Stimulated activated naive CD8-positive, alpha-beta T cell treated with anti-CD3 and anti-CD28 coated beads, Interleukin-15, amount 100 ng/mL, for 72 hours (primary cell): ENCODE measurements at places on chromosomes 12 and 14.

DNA sequence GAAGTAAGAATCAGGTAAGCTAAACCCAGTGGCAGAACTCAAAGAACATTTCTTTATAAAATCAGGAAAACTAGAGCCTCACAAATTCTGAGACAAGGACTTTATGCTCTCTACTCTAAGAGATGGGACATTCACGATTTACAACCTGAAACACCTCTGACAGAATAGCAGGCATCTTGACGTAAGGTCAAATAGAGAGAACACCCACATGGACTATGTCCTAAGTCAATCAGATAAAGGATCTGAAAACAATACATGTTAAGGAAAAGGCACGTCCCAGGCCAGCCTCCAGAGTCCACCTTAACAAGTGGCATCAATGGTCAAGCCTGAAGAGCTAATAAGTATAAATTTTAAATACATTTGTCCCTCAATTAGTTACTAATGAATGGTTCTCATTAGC lies 39.9 kb upstream of the SYCP3 start:
- no peak for DNase-seq

GRCh38 chr12:102110782-102111181 lies 9.1 kb downstream of the NUP37 start:
- no peak for DNase-seq

DNA sequence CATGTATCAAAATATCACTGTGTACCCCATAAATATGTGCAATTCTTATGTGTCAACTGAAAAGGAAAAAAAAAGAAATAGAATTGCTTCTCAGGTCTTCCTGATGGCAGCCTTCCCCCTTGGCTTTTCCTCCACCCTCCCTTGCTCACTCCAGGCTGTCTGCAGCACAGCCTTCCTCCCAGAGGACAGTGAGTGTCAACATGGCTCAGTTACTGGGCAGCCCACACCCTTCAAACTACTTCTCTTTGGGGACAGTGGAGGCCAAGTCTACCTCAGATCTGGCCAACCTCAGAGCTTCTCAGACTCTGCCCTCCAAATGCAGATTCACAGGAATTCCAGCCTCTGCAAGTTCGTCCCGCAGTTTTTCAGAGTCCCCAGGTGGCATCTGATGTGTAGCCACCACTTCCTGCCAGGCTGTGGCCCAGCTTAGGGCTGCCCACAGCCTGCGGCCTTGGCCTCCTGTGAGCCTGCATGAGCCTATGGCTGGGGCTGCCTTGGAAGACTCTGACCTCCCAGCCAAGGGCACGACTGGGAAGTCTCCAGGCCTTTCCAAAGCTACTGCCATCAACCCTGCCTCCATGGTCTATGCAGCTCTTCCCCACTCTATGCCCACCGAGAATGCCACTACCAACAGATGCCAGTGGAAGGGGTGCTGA lies 148.0 kb upstream of the PWP1 start:
- DNase-seq, result no peak

DNA sequence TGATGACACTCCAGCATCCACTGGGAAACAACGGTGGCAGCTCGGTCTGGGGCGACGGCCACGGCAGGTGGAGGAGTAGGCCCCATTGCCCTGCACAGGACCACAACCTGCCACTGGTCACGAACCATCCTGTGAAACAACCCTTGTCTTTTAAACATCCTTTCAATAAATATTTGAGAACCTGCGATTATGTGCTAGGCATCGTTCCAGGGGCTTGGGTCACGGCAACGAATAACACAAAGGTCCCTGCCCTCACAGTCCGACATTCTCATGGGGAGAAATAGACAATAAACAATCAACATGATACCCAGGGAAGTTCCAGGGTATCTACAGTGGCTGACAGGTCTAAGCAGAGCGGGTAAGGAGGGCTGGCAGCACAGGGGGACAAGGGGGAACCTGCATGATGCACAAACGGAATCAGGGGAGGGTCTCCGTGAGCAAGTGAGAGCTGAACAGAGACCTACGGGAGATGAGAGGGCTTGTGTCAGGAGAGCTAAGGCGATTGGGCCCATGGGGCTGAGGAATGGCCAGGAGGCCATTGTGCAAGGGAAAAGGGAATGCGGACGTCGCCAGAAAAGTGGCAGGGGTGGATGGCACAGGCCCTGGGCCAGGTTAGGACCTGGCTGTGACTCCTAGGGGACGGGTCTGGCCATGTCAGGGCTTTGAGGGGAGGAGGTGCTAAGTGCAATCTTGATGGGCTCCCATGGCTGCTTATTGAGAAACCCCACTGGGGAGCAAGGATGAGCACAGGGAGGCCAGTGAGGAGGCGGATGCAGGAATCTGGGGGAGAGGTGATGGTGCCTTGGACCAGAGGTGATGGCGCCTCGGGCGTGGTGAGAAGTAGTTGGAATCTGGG lies 9.7 kb downstream of the SCARB1 start:
- DNase-seq, result no peak

- DNase-seq, result no peak
Measured at GRCh38 chr12:69247268-69248018, 8.1 kb downstream of the CPSF6 start.

DNA sequence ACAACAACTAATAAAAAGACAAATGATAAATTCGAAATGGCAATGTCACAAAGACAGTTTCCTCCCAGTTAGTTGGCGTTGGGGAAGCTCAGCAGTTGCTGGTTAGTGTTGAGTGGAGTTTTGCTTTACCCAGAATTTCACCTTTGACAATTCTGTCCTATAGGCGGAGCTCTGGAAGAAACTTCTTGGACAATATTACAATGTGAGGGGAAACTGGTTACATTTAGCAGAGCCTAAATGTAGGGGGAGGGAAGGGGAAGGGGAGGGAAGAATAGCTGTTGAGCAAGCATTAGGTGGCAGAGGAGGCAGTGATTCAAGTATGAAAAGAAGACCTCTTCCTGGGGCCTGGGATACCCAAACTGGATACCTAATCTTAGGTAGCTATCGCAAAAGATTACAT lies 51.4 kb downstream of the BDKRB1 start:
- DNase-seq, result no peak

DNA sequence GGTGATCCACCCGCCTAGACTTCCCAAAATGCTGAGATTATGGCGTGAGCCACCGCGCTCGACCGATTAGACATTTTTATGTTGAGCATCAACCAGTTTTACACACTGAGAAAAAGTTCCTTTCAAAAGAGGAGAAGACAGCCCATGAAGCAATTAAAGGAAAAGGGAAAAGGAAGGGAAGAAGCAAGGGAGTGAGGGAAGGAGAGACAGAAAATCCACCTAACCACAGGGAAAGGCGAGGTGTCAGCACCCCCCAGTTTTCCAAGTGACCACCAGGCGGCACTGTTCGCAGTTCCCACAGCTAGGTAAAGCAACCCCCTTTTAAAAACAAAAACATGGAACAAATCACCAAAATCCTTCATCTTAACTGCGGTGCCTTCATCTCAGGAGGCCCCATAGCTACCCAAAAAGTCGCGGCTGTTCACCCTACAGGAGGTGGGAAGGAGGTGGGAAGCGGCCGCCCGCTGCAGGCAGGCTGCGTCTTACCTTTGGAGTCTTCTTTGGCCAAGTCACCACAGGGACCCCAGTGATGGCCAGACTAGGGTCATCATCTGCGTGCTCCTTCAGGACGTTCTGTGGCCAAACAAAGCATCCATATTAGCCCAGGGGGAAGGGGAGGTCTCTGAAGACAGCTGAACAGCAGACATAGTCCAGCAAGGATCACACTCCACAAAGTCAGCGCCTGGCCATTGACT lies 86.6 kb downstream of the KDM2B start:
- DNase-seq, result peak; percentile 45

GRCh38 chr14:22531451-22532344 lies 57.3 kb downstream of the DAD1 start:
- no peak for DNase-seq

DNA sequence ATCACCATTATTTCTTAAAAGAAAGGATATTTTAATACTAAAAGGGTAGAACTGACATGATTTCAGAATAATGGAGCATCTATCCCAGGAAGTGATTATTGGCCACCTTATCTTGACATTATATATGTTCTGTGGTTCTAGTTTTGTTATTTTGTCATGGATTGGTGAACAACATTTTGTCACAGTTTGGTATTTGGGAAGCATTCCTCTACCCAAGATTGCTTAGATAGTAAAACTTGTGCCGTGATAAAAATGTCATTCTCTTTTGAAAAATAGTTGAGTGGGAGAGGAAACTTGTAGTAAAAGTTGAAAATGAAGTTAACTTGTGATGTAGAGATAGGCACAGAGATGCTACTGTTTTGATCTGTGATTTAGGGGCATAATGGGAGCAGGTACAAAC lies 65.7 kb downstream of the TMX1 start:
- no peak for DNase-seq

GRCh38 chr14:34981743-34982420 lies 910 bp upstream of the SRP54 start:
- peak; percentile 55 for DNase-seq

DNA sequence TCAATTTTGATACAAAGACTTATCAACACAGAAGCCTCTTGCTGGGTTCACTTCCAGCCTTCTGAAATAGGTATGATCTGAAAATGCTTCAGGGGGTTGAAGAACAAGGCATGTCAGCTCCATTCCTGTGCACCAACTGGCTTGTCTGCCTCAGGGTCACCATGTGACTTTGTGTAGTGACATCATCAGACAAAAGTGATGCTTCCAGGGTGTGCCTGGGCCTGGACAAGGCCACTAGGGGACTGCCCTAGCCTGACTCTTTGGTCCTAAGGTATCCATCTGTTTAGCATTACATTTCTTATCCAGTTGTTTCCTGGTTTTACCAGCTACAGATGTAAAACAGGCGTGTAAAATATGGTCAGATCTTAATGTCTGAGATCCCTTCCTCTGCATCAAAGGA lies 155.6 kb downstream of the CAND1 start:
- no peak for DNase-seq

- no peak for DNase-seq
Measured at GRCh38 chr12:130398100-130398848, 60.6 kb downstream of the PIWIL1 start.

GRCh38 chr14:22448905-22449599 lies 140.0 kb downstream of the DAD1 start:
- DNase-seq, result no peak

DNA sequence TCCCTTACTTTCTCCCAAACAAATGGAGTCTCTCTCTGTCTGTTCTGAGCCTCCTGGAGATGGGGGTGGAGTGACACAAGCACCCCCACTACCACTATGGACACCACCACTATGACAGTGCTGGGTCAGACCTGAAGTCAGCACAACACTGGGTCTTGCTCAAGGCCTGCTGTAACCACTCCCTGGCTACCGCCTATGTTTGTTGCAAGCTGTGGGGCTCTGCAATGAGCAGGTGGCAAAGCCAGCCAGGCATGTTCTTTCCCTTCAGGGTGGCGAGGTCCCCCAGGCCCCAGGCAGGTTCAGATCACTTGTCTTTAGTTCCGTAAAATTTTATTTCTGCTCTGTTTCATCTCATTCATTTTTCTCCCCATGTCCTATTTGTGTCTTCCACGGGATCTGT lies 349.8 kb downstream of the TMEM121 start:
- DNase-seq, result no peak
